T-helper 22 cell (primary cell): ENCODE measurements at places on chromosomes 2 and 18.

DNA sequence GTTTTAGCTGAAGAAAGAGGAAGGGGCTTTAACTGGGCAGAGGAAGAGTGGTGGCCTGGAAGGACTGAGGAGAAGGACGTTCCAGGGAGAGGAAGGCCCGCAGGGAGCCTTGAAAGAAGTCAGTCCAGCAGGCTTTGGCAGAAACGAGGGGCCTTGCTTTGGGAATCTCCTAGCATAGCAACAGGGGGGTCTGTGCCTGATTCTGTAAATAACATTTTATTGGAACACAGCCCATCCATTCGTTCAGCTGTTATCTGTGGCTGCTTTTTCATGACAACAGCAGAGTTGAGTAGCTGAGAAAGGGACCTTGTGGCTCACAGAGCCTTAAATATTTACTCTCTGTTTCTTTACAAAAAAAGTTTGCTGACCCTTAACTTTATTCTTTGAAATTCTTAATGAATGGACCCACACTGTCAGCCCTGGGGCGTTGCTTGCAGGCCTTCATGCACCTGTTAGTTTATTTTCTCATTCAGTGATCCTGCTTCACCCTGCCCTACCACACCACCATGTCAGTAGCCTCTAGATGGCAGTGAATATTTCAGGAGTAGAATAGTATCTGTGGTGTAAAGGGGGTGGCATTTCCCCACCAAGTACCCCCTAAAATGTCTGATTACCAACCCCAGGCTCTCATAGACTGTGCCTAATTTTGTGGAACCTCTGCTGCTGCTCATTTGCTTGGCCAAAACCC is 61.0 kb downstream of the MGAT5 start:
- DNase-seq = no peak

- DNase-seq = no peak
These were observed 20.9 kb upstream of the IL1R2 start for GRCh38 chr2:101970901-101971300.

DNA sequence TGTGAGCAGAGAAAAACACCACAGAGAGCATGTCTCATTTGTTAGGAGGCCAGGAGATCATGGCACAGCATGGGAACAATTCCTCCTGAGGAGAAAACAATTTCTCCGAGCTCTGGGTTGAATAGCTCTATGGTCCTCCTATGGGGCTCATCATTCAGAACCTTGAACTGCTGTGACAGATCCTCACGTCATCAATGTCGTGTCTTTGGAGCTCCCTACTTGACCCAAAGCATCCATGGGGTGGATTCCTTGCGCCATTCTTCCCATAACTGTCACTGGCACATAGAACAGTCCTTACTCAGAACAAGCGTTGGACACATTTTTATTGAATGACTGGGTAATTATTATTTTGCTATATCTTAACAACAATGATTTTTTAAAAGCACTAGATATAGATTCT is 15.8 kb upstream of the TCF4 start:
- DNase-seq = no peak

DNA sequence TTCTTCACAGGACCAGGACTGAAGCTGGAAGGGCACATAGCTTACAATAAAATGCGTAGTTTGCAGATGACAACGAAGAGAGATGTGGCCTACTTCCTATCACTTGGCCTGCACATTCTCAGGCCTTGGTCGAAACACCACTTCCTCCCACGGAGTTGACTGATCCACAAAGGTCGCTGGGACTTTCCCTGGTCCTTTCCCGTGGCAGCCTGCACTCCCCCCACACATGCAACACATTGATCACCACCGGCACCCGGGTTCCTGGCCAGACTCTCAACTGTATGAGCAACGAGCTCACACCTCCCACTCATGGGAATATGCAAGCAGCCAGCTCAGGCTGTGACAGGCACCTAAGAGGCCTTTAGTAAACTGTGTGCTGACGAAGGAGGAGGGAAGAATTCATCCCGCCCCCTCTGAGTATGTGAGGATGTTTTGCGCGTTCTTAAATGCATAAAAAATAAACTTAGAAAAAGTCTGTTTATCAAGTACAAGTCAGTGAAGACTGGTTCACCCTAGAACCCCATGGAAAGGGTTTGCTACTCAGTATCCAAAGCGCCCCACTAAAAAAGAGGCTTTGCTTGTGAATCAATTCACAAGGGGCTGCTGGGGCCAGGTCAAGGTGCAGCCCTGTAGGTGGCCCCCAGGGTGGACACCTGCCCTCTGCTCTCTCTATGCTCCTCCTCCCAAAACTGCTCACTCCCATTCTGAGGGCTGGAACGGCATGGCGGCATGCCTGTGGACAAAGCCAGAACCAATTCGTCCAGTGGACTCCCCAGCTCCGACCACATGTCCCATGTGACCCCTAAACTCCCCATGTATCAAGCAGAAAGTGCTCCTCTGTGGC is 154.3 kb downstream of the EIPR1 start:
- DNase-seq = peak; percentile 69

DNA sequence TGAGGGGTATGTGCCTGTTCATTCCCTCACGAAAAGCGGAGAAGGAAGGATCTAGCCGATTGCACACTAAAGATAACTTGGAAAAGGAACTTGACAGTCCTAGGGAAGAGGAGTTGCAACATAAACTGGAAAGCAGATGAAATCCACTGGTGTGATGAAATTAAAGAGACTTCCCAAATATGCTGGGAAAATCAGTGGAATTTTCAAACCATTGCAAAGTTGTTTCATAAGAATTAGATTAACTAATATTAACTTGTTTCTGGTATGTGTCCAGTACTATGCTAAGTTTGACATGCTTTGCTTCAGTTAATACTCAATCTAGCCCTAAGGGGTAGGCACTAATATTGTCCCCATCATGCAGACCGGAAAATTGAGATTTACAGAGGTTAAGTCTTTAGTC is 222.7 kb downstream of the IKZF2 start:
- DNase-seq = no peak

DNA sequence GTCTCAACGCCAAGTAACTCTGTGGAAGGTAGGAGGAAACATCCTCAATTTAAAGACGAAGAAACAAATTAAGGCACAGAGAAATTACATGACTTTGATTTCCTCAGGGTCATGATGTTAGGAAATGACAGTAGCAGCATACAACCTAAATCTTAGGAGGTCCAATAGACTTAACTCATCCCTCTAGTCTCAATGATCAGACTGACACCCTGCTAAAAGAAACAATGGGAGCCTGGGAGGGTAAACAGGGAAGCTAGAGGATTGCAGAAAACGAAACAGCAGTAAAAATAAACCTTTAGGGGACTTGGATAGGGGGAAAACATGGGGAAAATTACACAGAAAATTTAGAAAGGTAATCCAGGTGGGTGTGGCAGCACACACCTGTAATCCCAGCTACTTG is 56.0 kb downstream of the ROCK2 start:
- no peak for DNase-seq

DNA sequence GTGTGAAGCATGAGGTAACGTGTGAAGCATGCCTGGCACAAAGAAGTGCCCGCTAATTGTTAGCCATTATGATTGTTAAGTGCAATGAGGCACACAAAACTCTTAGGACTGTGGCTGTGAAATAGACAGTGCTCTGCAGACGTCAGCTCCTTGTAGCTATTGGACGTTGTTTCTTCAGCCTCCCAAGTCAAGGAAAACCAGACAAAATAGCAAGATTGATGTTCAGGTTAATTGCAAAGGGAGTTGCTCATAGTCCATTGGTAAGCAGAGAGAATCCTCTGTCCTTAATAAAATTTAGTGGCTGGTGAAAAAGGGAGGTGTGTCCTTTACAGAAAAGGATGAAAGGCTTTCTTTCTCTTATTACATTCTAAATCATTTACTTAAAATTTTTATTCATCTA is 54.6 kb upstream of the MBP start:
- DNase-seq = no peak

- DNase-seq = no peak
These were observed 631.5 kb downstream of the EPHA4 start for GRCh38 chr2:220940646-220941045.

GRCh38 chr2:197268786-197269584 is 41.6 kb downstream of the ANKRD44 start:
- no peak for DNase-seq

- no peak for DNase-seq
These were observed 9.1 kb upstream of the TEX51 start for GRCh38 chr2:126889496-126890135.

GRCh38 chr2:44839370-44839769 is 102.1 kb upstream of the SIX3 start:
- DNase-seq = no peak

- no peak for DNase-seq
These were observed 11.8 kb upstream of the TEX51 start for GRCh38 chr2:126886916-126887280.

DNA sequence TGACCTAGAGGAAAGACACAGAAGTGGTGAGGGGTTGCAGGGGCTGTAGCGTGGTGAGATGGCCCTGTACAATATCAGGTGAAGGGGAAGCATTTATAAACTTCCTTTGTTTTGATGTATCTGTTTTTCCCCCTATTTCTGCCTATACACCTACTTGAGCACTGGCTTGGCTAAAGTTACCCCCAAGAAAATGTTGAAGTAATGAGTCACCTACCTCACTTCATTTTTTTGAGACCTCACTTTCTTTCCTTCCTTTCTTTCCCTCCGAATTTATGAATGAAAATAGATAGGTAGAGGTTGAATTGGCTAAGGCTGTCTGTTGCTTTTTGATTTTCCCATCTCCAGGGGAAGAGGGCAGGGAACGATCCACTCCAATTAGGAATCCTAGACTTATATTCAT is 231.1 kb upstream of the EPAS1 start:
- no peak for DNase-seq

DNA sequence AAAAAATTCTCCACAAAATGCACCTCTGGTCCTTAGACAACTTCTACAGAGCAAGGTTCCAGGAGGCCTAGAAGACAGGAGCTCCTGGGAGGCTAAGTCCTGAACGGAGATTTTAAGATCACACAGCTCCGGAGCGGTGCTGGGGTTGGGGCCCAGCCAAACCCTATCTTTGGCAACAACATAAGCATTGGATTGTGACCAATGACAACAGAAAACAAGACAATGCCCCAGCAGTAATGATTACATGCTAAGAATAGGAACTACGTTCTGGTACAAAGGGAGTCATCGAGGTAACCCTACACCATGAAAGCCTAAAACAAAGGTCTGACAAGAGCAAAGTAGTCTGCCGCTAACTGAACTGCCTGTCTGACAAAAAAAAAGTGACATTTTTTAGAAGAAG is 171.2 kb downstream of the CMPK2 start:
- DNase-seq = no peak
